ENCODE measurements at places on chromosomes 16 and 17.
A peak's percentile ranks its signal among the peaks of the same experiment; 100 is the strongest.

GRCh38 chr17:18319604-18320256 is 4.6 kb downstream of the SMCR8 start:
- no peak for DNase-seq

DNA sequence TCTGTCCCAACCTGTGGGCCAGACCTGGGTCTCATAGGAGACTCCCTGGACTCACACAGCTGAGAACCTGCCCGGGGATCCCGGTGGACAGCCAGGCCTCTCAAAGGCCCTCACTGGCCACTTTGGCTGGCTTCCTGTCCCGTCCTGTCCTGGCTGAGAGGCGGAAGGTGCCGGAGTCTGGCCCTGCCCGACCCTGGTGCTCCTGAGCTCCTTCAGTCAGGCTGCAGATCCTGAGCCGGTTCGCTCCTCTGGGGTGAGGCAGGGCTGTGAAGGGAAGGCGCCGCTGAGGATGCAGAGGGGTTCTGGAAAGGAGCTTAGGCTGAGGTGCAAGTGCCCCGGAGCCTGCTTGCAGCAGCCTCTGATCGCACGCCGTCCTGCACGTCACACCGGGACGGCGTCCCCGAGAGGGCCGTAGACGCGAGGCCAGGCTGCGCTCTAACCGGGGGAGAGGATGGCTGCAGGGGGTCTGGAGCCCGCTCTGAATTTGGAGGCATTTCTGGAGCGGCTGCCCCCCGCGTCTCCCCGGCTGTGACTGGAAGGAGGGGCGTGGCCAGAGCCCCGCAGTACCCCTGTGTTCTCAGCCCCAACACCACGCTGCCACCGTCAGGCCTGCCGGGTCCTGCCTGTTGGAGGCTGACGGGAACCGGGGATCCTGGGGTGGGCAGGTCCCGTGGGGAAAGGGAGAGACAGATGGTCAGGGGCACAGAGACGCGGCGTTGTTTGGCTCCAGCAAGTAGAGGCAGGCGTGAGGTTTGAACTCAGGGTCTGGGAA is 4.1 kb downstream of the HGS start:
- DNase-seq: no peak

DNA sequence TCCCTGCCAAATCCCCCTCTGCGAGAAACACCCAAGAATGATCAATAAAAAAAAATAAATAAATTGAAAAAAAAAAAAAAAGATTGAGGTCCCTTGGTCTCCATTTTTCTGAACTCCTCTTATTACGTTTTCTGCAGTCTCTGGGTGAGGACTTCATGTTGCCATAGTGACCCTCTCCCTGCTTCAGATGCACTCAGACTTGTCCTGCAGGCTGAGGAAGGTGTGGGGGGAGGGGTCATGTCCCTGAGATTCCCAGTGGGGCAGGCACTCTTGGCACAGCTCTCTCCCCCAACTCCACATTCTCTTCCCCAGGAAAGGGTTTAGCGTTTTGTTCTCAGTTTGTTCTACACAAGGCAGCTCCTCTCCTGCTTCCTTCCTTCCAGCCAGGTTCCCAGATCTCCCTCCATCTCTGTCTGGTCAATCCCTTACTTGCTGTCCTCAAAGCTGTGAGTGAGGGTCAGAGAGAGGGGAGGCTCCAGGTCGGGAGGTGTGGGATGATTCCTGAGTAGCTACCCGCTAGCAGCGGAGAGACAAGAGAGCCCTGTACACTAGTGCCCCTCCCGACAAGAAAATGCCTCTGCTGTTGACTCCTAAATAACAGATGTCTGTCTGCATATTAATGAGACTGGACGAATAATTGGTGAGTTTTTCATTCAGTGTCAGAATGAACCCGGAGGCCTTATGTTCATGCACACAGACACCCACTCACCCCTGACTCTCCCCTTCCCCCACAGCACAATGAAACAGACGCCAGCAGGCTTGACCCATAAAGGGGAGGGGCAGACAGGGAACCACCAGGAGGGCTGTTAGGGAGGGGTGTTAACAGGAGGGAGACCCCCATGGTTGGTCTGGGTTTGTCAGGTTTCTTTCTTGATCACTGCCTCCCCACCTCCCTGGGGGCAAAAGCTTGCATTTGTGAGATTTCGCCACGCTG is 9.2 kb downstream of the RND2 start:
- DNase-seq: no peak

- no peak for DNase-seq
Measured at GRCh38 chr17:32976605-32977004, 15.0 kb upstream of the SPACA3 start.

DNA sequence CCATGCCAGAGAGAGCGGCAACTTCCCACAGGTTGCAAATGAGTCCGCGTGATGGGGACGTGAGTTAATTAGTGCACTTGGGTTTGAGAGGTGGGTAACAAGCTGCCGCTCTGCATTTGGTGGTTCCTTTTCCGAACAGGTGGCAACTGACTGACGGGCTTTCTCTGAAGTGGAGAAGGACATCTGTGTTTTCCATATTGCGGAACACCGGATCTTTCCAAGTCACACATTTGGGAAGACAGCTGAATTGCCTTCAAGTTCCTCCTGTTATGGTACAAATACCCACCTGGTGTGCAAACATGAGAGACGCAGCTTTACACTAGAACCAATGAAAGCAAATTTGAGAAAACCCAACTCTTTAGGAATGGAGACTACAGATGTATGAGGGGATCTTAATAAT is 451.3 kb upstream of the ZFHX3 start:
- no peak for DNase-seq

DNA sequence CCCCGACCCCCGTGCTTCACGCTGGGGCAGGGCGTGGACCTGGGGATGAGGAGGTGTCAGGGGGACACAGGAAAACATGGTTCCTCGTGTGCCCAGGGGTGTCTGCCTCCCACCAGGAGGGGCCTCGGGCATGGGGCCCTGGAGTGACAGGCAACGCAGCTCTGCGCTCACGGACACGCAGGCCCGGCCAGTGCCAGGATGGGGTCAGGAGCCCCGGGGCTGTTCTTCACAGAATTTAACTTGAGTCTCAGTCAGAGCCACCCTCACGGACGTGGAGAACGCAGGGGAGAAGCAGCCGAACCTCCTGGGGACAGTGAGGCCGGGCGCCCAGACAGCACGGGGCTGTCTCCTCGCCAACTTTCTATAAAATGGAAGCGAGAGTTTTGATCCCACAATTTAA is 16.7 kb downstream of the UNKL start:
- no peak for DNase-seq

DNA sequence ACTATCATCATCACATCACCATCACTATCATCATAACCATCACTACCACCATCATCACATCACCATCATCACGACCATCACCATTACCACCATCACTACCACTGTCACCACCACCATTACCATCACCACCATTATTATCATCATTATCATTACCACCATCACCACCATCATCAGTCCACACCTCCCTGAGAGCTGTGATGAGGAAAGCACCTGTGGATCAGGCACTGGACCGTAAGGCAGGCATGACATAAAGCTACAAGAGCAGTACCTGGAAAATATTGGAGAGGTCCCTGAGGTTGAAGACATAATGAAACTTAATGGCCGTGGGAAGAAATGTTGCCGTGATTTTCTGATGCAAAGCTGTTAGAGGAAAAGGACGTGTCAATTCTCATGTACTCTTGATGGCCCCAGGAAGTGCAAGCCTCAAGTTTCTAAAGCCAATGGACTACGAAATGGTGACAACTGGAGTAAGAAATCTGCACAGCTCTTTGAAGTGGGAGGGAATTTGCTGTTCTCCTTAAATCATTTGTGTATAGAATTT is 98.4 kb downstream of the DNAH17 start:
- DNase-seq: no peak

GRCh38 chr16:14140923-14141322 is 69.8 kb downstream of the MRTFB start:
- no peak for DNase-seq

GRCh38 chr17:30950669-30951399 is 20.0 kb upstream of the RNF135 start:
- no peak for DNase-seq

GRCh38 chr16:81467072-81467471 is 22.5 kb downstream of the CMIP start:
- no peak for DNase-seq

DNA sequence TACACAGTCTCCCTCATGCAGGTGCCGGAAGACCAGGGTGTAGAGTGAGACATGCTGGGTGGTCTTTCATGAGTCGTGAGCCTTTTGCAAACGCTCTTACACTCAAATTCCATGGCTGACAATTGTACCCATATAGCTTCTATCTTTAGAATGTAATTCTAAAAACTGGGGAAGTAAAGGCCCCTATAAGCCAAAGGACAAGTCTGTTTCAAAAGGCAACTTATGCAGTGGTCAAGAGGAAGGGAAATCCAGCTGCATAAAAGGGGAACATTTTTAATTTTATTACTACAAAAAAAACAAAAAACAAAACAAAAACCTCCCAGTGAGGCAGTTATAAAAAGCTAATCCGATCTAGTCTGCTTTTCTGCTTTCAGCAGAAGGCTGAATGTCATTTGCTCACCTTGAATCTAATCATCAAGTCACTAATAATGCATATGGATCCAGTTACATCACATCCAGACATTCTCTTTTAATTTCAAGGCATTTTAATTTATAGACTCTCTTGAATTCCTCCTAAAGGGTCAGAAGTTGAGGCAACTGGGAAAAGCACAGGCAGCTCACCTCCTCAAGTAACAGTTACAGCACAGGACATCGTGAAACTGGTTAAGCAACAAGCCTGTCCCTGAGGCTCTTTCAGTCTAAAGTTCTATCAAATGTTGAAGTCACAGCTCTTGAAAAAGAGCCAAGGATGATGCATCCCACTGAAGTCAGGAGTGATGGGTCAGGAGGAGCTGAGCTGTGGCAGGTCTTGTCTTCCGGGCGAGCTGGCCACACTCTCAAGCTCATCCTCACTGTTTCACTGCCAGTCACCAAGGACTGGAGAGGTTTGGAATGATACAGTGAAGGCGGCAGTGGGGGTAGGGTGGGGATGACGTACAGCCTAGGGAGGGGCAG is 99.7 kb downstream of the VPS53 start:
- no peak for DNase-seq

DNA sequence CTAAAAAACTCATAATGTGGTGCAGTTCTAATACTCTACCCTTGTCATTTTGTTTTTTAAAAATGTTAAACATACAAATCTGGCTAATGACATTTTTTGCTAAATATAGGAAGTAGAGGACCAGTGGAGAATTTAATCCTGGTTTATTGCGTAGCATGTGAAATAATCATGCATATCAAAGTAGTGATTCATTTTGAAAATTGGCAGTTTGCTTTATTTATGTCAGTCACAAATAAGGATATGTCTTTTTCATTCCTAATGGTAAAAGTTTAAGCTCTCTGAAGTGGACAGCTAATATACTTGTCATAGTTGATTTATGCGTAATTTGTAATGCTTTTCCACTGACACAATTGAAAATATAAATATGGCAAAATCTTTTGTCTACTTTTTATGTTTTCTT is 224.2 kb downstream of the BCAS3 start:
- DNase-seq: no peak

- no peak for DNase-seq
Measured at GRCh38 chr16:67184453-67184994, 761 bp upstream of the MATCAP1 start.

DNA sequence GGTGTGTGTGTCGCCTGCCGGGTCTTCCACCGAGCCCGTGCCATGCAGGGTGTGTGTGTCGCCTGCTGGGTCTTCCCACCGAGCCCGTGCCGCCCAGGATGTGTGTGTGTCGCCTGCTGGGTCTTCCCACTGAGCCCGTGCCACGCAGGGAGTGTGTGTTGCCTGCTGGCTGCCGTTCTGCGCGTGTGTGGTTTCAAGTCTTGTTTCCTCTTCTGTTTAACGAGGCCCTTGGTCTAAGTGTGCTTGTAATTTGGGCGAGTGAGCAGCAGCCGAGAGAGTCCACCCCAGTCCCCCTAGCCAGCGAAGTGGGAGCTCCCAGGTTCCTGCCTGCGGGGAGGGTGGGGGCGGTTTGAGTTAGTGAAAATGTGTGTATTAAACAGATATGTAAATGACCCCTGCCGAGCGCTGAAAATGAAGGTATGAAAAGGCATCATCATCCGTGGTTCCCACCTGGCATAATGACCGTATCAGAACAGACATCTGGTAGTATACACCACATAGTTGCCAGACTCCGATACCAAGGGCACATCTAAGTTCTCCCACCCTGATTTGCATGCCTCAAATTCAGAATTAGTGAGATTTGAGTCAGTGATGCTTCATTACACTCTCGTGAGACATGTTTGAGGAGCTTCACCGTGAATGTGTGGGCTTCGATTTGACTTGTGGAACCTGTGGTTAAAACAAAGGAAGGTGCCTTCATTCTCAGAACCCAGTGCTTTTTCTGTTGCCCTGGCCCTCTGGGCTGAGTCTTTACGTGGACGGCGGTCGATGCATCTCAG is 114.5 kb upstream of the CHMP6 start:
- DNase-seq: peak; percentile 87

GRCh38 chr17:7017827-7018200 is 5.0 kb upstream of the BCL6B start:
- DNase-seq: no peak

DNA sequence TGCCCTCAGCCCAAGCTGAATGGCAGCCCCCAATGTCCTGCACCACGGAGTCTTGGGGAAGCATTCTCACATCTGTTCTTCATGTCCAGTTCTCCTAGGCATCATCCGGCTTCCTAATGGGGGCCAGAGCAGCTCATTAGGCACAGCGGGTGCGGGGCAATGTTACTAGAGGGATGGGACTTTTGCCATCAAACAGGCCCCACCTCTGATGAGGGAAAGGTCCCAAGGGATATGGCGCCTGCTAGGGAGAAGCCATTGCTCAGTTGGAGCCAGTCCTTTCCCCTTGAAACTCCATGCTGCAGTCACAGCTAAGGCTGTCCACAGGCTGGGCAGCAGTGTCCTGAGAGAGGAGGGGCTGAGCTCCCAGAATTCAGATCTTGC is 1.7 kb upstream of the DPH1 start:
- DNase-seq: no peak

- no peak for DNase-seq
Measured at GRCh38 chr17:47299239-47299910, 24.4 kb upstream of the EFCAB13 start.
